ENCODE measurements at places on chromosomes 11 and 22.

DNA sequence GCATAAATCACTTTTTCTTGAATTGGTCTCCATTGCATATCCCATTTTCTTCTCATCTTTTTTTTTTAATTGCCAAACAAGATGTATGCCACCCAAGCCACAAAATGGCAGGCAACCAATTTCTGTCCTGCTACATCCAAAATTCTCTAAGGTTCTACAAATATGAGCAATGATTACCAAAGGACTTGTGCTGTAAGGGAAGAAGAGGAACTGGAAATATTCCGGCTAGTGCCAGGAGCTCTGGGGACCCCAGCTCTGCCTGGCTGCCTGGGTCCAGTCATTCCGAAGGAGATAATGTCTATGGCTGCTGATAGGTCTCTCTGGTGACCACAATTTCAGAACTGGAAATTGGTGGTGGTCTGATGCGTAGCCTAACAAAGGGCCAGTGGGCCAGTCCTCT is 17.1 kb upstream of the SNX32 start:
- DNase-seq = no peak

- DNase-seq = no peak
Observed at GRCh38 chr11:34552270-34552669, 38.7 kb upstream of the ELF5 start.

GRCh38 chr11:128981254-128981653 is 38.6 kb upstream of the TP53AIP1 start:
- DNase-seq = no peak

- DNase-seq = no peak
Observed at GRCh38 chr11:73645972-73646631, at the start of gene PLEKHB1. Gene PLEKHB1, plus strand, starts transcription at chr11:73646581. Its CDS starts 28 bp downstream, at chr11:73646609.

GRCh38 chr11:116055064-116055463 is 550.8 kb upstream of the CADM1 start:
- DNase-seq = no peak

GRCh38 chr11:130408401-130408890 is 20.0 kb downstream of the ADAMTS8 start:
- no peak for DNase-seq

DNA sequence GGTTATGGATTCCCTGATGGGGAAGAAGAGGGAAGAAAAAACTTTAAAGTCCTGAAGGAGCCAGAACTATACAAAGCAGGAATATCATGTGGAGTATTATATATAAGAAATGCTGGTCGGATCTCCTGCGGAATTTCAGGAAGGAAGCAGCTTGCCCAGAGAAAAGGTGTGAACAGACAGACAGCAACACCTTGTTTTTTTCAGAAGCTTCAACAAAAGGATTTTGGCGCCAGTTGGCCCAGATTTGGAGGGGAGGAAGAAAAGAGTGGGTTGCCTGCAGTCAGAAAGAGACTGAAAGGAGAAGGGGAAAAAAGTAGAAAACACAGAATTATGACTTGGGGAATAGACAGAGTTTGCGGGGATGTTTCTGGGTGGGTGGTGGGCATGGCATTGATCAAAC is 45.2 kb downstream of the SEZ6L start:
- no peak for DNase-seq

GRCh38 chr11:113888848-113889247 is 13.5 kb upstream of the USP28 start:
- no peak for DNase-seq

- DNase-seq = no peak
Observed at GRCh38 chr11:93766504-93766903, 17.6 kb upstream of the MED17 start.

- DNase-seq = no peak
Observed at GRCh38 chr22:40279017-40279416, 67.3 kb upstream of the ADSL start.

DNA sequence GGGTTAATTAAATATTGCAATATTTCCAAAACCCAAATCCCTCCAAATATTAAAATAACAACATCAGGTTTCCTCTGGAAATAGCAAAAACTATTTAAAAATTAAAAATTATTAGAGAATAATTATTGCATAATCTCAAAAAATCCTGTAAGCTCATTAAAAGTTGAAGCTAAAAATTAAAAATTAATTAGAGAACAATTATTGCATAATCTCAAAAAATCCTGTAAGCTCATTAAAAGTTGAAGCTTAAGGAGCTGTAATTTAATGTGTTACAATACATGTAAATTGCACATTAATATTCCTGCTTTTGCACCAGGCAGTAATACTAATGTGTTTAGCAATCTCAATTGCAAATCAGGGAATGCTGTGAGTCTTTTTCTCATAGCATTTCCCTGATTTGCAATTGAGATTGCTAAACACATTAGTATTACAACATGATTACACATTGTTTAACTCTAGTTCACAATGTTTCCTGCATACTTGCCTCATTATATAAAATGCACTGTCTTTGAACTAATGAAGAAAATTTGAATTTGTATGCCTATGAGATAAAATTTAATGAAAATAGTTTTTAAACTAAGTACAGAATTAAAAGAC is 247.7 kb downstream of the GUCY1A2 start:
- DNase-seq = no peak

All from NCI-H1048 (cell line).